ENCODE measurements at places on chromosomes 5 and 9. TPM values are rescaled to one million over a fixed set of nuclear protein-coding genes. Genes with fewer than 3 reads are reported as not detected.

The SPATA24 gene
- not detected for total RNA-seq

The MLANA gene
- not detected for total RNA-seq

DNA sequence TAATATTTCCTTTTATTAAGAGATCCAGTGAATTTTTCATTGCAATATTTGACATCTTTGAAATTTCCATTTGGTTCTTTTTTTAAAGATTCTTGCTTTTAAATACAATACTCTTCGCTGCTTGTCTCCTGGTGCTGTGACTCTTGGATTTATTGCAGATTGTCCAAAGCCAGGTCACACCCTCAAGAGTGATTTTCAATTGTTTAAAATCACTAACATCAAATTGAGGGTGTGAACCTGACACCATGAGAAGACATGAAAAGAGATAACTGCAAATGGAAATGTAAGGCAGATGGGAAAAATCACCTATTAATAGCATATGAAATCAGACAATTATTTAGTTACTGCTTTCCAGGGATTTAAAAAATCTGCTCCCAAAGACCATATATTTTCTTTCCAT lies 42.6 kb downstream of the ANXA1 start:
- no peak for DNase-seq

- DNase-seq: no peak
These were observed 5.8 kb upstream of the FSTL4 start for GRCh38 chr5:133618141-133618540.

DNA sequence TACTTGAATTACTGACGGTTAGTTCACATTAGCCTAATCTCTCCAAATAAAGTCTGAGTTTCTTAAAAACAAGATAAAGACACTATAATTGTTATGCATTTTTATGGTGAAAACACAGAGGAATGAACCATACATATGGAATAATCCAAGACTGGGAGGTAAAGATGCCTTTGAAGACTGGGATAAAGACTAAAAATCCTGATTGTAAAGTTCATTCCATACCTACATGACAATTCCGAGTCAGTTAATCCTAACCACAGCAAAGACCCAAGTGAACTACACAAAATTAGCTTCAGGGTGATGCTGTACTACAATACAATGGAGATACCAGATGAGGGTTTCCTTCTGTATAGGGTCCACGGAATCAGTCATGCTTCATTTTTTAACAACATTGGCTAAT lies 6.3 kb downstream of the AP3B1 start:
- DNase-seq: no peak
